ENCODE measurements at places on chromosomes 4 and X. TPM values are rescaled to one million over a fixed set of nuclear protein-coding genes. Genes with fewer than 3 reads are reported as not detected.
A peak's percentile ranks its signal among the peaks of the same experiment; 100 is the strongest.

OCIAD2 gene
- 27.5 TPM for total RNA-seq

CCNG2 gene
- 41.8 TPM for total RNA-seq

CRMP1 gene
- total RNA-seq, result 3.0 TPM

GRCh38 chr4:47499700-47500099 is 14.6 kb downstream of the ATP10D start:
- H3K27ac ChIP-seq, result no peak overlapping the region
- peaks cover 2% of the 10 kb centered on the region for H3K4me1 ChIP-seq
- H3K4me3 ChIP-seq, result no peak overlapping the region
- no peaks in the 10 kb centered on the region for H3K27me3 ChIP-seq
- DNase-seq, result no peak

GRCh38 chr4:55397126-55397436 is 1.3 kb downstream of the TMEM165 start:
- peak overlapping the region; percentile 89 for H3K27ac ChIP-seq
- H3K4me1 ChIP-seq, result peaks cover 22% of the 10 kb centered on the region
- DNase-seq, result no peak

DNA sequence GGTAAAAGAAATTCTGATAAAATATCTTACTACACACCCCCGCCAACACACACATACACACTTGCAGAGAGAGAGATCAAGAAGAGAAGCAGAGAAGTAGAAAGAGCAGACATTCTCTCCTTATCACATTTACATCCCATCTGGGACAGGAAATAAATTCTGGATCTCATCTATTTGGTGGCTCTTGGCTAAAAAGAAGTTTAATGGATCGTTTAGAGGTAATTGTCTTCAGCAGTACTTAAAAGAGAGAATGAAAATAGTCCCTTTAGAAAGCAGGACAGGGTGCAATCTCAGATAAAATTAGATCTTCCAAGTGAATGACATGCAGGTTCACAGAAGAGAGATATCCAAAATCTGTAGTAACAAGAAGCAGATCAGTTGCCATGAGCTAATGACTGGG is 1392.5 kb downstream of the RAPGEF2 start:
- H3K4me1 ChIP-seq, result no peaks in the 10 kb centered on the region
- no peak for DNase-seq
- no peaks in the 10 kb centered on the region for H3K27me3 ChIP-seq
- no peak overlapping the region for H3K27ac ChIP-seq
- no peak overlapping the region for H3K4me3 ChIP-seq
- H3K36me3 ChIP-seq, result no peaks in the 10 kb centered on the region

DNA sequence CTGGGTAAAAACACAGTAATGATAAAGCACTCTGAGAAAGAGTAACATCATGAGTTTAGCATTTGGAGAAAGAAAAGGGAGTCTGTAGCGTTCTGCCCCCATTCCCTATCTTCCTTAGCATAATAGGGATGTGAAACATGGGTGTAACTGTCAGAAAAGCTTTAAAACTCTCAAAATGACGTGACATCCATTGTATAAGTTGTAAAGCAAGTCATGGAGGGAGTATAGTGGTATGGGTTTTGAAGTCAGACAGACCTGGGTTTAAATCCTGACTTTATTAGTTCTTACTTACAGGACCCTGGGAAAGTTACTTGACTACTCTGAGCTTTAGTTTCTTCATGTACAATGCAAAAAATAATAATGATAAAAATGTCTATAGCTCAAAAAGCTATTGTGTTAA is 17.1 kb downstream of the FBXO8 start:
- DNase-seq, result no peak
- no peak overlapping the region for H3K27ac ChIP-seq
- H3K4me3 ChIP-seq, result no peak overlapping the region

GRCh38 chr4:52657292-52657617 is 1.8 kb downstream of the USP46 start:
- peaks cover 7% of the 10 kb centered on the region for H3K4me1 ChIP-seq
- H3K27me3 ChIP-seq, result no peaks in the 10 kb centered on the region
- no peak for DNase-seq
- H3K36me3 ChIP-seq, result no peaks in the 10 kb centered on the region
- H3K4me3 ChIP-seq, result no peak overlapping the region

DNA sequence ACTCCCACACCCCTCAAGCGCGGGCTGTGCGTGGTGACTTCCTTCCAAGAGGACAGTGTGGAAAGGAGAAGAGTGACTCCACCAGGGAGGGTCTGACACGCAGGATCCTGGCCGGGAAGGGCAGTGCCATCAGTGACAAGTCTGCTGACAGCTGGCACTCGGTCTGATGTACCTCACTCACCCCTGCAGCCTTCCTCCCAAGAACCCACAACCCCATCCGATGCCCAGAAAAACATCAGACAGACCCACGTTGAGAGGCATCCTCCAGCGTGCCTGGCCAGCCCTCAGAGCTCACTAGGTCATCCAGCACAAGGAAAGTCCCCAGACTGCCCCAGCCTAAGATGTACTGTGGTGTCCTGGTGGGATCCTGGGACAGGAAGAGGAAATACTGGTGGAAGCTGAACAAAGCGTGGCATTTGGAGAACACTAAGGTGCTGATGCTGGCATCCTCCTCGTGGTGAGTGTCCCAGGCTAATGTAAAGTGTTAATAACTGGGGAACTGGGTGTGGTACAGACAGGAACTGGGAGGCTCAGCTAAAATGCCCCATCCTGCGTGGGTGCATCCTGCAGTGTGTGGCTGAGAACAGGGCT is 200.0 kb upstream of the PSAPL1 start:
- H3K27me3 ChIP-seq, result no peaks in the 10 kb centered on the region
- no peaks in the 10 kb centered on the region for H3K36me3 ChIP-seq
- no peak overlapping the region for H3K4me3 ChIP-seq
- no peak overlapping the region for H3K27ac ChIP-seq
- no peak for DNase-seq

DNA sequence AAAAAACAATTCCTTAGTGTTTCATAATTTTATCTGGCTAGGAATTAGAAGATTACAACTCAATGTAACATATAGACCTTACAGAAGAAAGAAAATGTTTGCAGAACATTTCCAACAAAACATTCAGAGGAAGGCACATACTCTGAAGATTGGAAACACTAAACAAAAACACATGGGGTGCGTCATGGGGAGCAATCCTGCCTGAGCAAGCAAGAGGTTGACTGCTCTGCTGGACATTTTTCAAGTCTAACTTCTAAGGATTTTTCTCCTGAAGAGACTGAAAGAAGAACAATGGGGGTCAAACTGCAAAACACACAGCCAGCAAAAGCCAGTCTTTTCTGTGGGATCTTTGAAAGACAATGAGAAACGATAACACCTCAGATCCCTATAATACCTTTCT is 182.8 kb downstream of the GUCY2F start:
- no peaks in the 10 kb centered on the region for H3K36me3 ChIP-seq
- H3K4me3 ChIP-seq, result no peak overlapping the region
- no peak for DNase-seq
- no peaks in the 10 kb centered on the region for H3K27me3 ChIP-seq

- no peak overlapping the region for H3K27ac ChIP-seq
- H3K4me1 ChIP-seq, result no peaks in the 10 kb centered on the region
- no peaks in the 10 kb centered on the region for H3K36me3 ChIP-seq
Observed at GRCh38 chrX:148371291-148371690, 129.1 kb upstream of the AFF2 start.

DNA sequence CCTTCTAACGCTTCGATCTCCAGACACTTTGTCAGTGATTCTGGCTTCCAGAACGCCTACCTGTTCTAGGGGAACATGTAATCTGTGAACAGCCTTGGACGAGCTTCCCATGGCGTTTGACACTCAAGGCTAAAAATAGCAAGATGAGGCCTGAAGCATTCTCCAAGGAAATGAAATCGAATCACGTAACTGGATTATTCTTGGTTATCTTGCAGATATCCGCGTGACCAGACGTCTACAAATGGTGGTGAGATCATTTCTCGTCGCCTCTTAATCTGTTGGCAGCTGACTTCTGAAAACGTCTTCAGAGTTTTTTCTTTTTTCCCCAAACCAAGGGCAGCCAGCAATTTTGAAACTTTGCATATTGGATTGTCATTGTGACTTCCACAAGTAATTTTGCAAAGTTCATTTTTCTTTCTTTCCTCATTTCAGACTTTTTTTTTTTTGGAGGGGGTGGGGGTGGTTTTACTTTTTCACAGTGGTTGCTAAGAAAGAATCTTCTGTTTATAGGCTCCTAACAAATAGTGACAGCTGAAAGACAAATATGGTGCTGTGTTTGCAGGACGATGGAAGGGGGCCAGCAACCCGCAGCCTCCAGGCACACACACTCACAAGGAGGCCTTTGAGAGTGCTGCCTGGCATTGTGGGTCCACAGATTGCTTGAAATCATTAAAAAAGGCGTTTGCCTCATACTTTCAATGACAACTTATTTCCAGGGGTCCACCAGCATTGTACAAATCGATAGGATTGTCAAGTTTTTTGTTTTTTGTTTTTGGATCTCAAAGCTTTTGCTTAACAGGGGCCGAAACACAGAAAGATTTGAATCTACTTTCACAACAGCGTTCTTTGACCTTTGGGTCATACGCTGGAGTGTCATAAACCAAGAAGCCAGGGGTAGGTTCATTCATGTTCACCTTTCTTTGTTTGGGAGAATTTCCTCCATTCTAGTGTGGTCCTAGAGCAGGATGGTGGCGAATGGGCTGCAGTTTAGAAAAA is 32.4 kb upstream of the PDLIM3 start:
- H3K27me3 ChIP-seq, result no peaks in the 10 kb centered on the region
- H3K4me1 ChIP-seq, result peaks cover 9% of the 10 kb centered on the region
- H3K4me3 ChIP-seq, result no peak overlapping the region
- DNase-seq, result no peak
- H3K27ac ChIP-seq, result peak overlapping the region; percentile 57
- no peaks in the 10 kb centered on the region for H3K36me3 ChIP-seq

GRCh38 chr4:163672751-163673150 is 178.3 kb downstream of the TMA16 start:
- no peak for DNase-seq
- no peak overlapping the region for H3K4me3 ChIP-seq
- no peak overlapping the region for H3K27ac ChIP-seq

All from thyroid gland (tissue), 4 donors.